ENCODE measurements at places on chromosomes 11 and 22.

DNA sequence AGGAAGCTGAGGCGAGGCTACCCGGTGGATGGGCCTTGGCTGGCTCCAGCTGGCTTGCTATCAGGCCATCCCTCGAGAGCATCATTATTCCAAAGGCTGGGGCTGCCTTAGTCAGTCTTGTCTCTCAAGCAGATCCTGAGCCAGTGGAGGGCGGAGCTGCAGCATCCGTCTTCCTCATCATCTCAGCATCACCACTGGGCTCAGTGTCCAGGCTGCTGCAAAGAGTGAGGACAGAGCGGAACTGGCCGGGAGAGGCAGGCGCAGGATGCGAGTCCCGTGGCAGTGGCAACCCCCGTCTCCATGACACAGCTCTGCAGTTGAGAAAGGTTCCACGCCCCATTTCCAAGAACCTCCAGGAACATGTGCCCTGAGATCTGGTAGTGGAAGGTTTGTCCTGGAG, 4.4 kb downstream of the TP53I11 start:
- DNase-seq = no peak

GRCh38 chr11:80103142-80103859, 662.5 kb upstream of the TENM4 start:
- DNase-seq = no peak

DNA sequence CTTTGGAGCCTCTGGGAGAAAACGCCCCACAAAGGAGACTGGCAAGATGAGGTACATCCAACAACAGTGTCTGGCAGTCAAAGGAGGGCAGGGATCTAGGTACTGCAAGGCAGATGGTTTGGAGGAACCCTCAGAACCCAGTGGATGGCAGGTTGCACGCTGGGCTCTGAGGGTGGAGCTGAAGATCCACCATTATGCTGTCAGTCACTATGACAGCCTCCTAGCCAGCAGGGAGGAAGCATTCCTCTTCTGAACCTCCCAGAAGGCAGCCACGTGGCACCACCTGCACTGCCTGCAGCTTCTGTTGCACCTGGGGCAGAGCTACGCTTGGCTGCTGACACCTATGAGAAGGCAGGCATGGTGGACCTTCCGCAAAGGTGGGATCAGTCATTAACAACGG, 40.2 kb downstream of the HTR3A start:
- DNase-seq = no peak

- DNase-seq = no peak
Observed at GRCh38 chr11:35295751-35296150, 123.6 kb downstream of the SLC1A2 start.

DNA sequence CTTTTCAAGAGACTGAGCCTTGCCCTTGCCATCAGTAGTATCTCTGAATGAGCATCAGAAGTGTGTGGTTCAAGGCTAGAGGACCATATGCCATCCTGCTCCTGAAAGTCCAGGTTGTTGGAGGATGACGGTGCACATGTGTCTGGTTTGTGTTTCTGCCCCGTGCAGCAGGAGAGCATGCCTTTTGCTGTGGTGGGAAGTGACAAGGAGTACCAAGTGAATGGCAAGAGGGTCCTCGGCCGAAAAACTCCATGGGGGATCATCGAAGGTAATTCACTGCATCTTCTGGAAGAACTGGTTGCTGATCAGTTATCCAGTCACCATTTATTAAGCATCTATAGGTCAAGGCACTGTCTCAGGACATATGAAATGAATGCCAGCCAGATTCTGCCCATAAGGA, 6.1 kb upstream of the WBP2NL start:
- DNase-seq = no peak

- no peak for DNase-seq
Observed at GRCh38 chr11:24635588-24636290, 138.9 kb downstream of the LUZP2 start.

GRCh38 chr11:35335226-35335625, 84.1 kb downstream of the SLC1A2 start:
- no peak for DNase-seq
